ENCODE measurements at places on chromosomes 16 and 17.

DNA sequence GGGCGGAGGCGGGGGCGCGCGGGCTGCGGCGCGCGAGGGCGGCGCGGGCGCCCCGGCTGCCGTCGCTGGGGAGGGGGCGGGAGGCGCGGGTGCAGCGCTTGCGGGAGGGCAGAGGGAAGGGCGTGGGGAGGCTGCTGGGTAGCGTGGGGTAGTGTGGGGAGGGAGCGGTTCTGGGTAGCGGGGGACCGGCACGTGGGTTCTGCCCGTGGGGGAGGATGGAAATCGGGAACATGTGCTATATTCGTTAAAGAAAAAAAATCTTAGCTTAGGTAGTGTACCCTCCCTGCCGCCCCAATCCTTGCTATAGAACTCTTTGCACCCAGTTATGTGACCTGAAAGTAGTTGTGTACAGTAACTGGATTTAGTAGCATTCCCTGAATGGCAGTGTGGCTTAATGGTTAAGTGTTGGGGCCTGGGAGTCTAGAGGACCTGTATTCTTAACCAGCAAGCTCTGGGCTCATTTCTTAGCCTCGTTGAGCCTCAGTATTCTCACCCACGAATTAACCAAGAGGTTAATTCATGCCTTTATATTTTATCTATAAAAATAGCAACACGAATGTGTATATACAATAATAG, 646 bp downstream of the RABEP1 start:
- DNase-seq = peak; percentile 17

DNA sequence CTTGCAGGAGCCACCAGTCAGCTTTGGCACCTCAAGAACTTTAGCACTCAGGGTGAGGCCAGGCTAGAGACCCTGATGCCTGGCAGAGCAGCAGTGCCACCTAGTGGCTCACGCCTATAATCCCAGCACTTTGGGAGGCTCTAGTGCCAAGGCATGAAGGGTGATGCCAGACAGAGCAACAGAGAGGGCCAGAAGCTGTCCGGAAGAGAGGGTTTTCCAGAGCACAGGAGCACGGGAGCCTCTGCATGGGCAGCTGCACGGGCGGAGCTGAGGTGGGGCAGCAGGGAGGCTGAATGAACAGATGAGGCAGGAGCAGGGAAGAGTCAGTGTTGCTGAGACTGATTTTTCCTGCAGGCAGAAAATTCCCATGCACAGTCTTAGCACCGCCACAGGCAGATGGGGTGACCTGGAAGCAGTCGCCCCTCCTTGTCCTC, 38.9 kb downstream of the MYH3 start:
- peak; percentile 74 for DNase-seq

DNA sequence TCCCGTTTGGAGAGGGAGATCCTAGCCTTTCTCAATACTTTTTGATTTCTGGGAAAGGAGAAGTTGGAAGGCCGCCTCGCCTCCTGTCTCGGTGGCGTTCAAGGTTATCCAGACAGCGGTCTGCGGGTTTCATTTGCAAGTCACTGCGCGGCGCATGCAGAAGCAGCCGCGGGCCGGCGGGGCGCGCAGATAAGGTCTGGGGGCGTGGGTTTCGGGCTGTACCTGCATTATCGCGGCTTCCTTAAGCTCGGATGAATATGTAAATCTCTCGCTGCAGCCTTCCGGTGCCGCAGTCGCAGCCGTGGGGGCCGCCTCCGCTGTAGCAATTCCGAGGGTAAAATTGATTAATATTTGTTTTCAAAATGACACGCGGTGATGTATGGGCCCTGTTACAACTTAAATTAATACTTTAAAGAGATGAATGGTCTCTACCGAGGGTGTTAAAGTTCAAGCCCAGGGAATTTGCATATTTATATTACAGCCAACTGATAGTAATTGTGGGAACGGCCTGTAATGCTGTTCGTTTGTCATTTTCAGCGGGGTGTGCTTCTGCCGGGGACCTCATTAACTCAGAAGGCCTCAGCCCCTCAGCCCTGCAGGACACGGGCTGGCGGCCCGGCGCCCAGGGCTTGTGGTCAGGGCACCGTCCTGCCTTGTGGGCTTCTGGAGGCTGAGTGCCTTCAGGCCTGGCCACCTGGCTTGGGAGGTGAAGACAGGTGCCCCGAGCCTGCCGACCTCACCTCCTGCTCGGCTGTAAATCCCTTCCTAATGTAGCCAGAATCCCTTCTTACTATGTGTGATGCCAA, 99.4 kb downstream of the CYLD start:
- no peak for DNase-seq

DNA sequence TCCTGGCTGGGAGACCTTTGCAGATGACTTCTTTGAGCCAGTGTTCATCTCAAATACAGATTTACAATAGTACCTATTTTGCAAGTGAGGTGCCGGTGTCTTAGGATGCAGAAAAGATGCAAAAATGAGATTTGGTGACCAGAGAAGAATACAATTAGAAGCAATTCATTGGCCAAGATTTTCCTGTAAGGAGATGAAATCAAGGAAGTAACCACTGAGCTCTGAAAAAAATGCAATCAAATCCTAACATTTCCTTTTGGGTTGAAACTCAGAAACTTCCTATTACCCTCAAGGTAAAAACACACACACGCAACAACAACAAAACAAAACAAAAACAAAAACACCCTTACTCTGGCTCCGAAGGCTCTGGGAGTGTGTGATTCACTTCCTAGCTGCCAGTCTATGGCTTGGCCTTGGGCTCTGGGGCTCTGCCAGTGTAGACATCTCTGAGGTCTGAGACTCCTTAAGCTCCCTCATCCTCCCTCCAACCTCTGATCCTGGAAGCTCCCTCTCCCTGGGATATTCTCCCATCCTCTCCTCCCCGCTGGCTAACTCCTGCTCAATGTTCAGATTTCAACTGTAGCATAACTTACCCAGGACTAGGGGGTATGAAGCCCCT, 16.8 kb upstream of the MT4 start:
- no peak for DNase-seq

- DNase-seq = no peak
Measured at GRCh38 chr16:67146523-67147357, 4.1 kb downstream of the B3GNT9 start.

Measured in hepatic stellate cell (primary cell).